Myocyte (in vitro differentiated cells): ENCODE measurements at places on chromosomes 13 and 19.

DNA sequence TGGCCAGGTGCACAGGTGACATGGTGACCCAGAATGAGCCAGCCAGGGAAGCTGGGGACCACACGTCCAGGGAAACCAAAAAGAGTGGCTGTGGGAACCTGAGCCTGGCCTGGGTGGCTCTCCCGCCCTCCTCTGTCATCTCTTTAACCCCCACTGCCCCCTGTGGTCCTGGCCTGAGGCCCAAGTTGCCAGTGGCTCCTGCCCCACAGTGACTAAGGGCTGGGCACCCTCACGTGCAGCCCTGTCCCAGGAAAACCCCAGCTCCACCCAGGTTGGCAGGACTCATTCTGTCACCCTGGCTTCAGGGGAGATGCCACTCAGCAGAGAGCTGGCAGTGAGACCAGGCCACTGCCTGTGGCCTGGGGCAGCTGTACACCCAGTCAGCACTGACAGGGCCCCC is 30.6 kb upstream of the ISYNA1 start:
- peak; percentile 90 for DNase-seq

GRCh38 chr13:29859971-29860370 is 9.6 kb upstream of the UBL3 start:
- DNase-seq = peak; percentile 49

DNA sequence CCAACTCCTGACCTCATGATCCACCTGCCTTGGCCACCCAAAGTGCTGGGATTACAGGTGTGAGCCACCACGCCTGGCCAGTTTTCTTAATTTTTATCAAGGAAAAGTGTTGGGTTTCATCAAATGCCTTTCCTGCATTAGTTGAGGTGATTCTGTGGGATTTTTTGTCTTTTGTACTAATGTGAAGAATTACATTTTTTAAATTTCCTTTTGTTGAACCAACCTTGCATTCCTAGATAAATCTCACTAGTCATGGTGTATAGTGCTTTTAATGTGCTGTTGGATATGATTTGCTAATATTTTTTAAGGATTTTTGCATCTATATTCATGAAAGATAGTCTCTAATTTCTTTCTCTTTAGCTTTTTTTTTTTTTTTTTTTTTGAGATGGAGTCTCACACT is 2.4 kb upstream of the ZNF560 start:
- DNase-seq = no peak

- no peak for DNase-seq
Measured at GRCh38 chr19:2345076-2345475, 15.0 kb upstream of the TMPRSS9 start.

DNA sequence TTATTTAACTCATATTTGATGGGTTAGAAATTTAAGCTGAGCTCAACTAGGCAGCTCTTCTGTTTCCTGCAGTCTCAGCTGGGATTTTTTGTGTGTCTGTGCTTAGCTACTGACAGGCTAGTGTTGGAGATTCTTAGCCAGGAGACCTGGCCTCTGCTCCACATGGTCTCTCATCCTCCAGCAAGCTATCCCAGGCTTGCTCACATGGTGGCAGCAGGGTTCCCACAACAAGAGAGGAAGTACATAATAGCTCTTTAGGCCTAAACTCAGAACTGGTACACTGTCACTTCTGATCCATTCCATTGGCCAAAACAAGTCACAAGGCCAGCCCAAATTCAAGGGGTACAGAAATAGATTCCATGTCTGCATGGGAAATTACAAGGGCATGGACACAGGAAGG is 406.2 kb downstream of the SUCLA2 start:
- no peak for DNase-seq

DNA sequence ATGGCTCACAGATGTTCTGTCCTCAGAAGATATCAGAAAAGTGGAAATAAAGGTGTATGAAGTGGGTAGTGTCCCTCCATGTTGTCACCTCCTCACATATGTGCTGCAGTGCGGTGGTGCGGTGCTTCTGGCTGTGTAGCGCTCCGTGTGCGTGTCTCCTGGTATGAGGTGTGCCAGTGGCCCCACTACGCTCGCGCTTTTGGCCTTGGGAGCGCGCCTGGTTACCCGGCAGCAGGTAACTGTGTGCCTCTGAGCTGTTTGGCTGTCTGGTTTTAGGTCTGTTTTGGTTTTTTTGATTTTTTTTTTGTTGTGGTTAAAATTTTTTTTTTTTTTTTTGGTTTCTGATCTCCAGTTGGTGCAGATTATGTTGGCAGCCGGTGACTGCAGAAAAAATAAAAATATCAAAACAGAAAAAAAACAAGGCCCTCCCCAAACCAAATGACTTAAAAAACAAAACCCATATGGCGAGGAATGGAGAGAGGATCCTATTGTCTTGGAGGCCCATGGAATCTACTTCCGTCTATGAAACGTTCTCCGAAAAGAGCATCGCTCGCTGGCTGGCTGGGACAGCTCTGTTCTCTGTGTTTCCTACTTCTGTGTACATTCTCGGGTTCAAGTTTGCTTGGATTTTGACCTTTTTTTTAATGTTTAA is 7.9 kb downstream of the HNRNPL start:
- no peak for DNase-seq

DNA sequence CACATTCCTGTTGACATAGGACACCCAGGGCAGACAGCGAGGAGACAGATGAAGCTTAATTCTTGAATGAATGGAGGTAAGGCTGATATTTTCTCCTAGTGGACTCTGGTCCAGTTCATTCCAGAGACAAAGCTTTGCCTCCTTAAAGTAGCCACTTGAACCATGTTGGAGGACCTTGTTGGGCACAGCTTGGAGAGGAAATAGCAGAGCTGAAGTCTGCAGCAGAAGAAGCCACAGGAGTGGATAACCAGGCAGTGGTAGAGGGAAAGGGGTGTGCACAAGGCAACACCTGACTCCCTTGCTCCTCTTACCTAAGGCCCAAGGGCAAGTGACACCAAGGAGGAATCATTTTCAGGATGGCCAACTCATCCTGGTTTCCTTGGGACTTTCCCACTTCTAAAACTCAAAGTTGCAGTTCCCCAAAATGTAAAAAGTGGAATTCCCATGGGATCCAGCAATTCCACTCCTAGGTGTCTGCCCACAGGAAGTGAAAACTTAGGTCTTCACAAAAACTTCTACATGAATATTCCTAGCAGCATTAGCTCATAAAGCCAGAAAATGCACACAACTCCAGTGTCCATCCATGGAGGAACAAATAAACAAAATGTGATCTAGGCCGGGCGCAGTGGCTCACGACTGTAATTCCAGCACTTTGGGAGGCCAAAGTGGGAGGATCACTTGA is 6.6 kb upstream of the RFX2 start:
- no peak for DNase-seq

DNA sequence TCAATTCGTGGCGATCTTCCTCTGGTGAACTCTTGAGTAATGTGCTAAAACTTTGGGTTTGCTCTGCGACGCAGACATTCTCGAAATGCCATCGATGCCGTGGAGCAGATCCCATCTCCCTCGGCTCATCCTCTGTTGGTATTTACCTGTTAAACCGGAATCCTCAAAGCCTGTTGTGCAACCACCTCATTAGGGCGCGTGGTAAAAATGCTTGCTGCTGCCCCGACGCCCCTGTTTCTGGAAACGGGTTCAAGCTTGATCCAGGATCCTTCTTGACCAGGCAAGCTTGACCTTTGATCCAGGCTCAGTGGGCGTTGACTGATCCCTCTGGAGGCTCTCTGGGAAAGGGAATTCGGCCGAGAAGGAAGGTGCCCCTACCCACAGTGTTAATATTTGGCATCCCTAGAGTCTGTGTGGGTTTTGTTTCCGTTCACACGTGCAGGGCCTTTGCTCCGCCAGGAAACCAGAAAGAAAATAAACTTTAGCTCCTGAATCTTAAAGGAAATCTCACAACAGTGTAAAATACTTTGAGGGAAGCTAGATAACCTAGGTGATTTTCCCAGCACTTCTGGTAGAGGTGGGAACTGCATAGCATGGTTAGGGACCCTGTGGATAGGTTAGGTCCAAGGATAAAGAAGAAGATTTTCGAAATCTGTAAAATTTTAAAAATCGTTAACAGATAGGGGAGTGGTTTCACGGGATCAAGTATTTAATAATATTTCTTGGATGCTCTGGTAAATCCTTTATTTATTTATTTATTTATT is 1.1 kb downstream of the LSM14A start:
- DNase-seq = peak; percentile 32

- DNase-seq = peak; percentile 97
Measured at GRCh38 chr13:98977568-98978265, at the start of gene DOCK9. Gene DOCK9, minus strand, starts transcription at chr13:98978064. Its CDS starts 155 bp downstream, at chr13:98977909.

GRCh38 chr19:31023038-31023437 is 326.2 kb downstream of the TSHZ3 start:
- DNase-seq = no peak

DNA sequence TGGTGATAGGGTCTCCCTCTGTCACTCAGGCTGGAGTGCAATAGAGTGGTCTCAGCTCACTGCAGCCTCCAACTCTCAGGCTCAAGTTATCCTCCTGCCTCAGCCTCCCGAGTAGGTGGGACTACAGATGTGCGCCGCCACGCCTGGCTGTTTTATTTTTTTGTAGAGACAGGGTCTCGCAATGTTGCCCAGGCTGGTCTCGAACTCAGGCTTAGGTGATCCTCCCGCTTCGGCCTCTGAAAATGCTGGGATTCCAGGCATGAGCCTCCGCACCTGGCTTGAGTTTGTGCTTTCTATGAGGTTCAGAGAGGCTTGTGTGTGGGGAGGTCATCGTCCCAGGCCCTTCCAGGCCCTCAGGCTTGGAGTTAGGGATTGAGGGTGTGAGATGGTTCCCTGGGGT is 39.2 kb upstream of the TNFAIP8L1 start:
- no peak for DNase-seq

- no peak for DNase-seq
Measured at GRCh38 chr13:98068521-98068920, 74.4 kb upstream of the FARP1 start.

DNA sequence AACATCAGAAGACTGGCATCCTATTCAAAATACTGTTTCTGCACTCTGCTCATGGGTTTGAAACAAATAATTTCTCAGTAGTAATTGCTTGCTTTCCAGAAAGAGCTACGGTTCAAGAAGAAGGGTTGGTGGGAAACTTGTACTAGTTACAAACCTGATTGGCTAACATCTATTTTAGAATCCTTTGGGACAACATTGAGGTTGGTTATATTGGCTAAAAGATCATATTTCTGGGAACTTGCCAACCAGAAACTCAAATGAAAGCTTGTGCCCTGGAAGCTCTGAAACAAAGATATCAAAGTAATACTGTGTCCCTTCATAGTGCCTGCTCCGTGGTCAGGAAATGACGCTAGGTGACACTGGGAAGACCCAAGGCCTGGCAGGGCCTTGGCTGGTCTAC is 141.7 kb downstream of the LACC1 start:
- peak; percentile 37 for DNase-seq

GRCh38 chr19:17766543-17767131 is 15.4 kb downstream of the FCHO1 start:
- DNase-seq = peak; percentile 76

DNA sequence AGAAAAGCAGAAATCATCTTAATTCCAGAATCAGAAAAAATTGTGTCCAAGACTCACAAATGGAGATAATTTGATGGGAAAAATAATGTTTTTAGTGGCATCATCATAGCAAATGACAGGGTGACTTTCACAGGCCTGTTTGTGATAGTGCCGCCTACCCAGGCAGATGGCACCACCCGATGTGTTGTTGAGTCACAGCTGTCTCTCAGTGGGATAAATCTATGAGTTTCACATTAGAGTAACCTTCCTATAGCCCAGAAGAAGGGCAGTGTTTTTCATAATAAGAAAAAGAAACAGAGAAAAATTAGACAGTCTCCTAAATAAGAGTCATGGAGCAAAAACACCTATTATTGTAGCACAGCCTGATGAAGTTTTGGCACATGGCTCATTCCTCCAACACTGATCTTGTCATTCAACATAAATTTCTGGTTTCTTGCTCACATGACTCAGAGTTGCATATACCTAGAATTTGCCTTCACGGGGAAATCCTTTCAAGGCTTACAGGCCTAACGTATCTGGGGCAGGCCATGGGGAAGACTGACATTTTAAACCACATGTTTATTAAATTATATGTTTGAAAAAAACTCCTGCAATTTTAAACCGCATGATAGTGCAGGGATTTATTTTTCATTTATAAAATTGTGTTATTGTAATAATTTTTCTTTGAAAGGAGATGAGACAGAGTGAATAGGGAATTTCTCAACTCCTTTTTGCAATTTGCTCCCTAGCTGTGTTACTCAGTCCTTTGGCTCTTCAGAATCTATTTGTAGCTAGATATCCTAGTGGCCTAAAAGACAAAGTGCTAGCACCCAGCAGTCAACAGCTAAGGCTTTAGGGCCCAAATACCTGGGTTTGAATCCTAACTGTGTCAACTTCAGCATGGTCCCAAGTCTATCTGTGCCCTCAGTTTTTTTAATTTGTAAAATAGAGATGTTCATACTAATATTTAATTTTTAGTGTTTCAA is 393.7 kb downstream of the NDFIP2 start:
- peak; percentile 17 for DNase-seq

- DNase-seq = no peak
Measured at GRCh38 chr19:52689843-52690368, 44.9 kb downstream of the ZNF611 start.

GRCh38 chr13:27920677-27921420 is 1.0 kb downstream of the PDX1 start:
- DNase-seq = no peak

DNA sequence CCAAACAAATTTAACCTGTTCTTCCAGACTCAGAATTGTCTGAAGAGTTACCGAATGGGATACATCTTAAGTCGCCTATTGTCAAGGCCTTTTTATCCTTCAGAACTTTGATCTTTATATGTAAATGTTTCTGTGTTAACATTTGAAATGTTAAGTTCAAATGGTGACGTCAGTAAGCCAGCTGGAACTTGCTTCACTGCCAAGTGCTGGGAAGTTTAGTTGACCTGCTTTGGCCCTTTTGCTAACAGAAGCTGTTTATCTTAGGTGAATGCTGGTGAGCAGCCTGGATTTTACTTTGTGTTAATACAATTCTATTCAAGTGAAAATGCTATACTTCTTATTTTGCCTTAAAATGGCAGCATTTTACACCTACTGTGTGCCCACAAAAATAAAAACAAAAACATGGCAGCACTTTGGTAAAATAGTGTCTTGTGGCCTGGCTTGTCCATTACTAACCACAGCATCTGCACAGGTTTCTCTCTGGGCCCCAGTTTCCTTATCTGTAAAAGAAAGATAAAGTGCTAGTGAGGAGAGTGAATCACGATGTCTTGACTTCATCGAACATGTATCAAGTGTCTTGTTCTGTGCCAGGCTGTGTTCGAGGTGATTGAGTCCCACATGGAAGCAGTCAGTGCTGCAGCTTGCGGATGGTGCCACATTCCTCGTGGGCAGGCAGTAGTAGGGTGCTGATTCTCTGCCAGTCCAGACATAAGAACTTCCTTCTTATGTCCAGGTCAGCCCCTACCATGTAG is 2.2 kb downstream of the NAXD start:
- DNase-seq = peak; percentile 43

- no peak for DNase-seq
Measured at GRCh38 chr13:113029061-113029445, 60.0 kb downstream of the MCF2L start.

- DNase-seq = no peak
Measured at GRCh38 chr19:35845215-35846037, 6.9 kb downstream of the NPHS1 start.

- peak; percentile 1 for DNase-seq
Measured at GRCh38 chr13:70523622-70524021, 415.4 kb upstream of the KLHL1 start.
